ENCODE measurements at places on chromosomes 5 and 9. TPM values are rescaled to one million over a fixed set of nuclear protein-coding genes. Genes with fewer than 3 reads are reported as not detected.

DNA sequence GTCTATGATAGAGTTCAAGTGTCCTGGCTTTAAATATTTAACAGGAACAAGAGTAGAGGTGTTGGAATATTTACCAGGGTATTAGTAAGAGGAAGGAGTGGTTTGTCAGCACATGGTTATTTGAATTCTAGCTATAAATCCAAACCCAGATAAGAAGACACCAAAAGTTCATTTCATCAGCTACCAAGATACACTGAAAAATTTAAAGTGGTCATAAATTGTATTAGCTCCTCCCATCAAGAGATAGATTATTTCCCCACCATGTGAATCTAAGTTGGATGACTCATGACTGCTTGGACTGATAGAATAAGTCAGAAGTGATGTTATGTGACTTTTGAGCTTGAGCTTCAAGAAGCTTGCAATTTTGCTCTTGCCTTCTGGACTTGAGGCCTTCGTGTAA, 72.1 kb upstream of the GRAMD2B start:
- DNase-seq = no peak

GRCh38 chr9:78871452-78872331, 574.8 kb downstream of the PSAT1 start:
- no peak for DNase-seq

DNA sequence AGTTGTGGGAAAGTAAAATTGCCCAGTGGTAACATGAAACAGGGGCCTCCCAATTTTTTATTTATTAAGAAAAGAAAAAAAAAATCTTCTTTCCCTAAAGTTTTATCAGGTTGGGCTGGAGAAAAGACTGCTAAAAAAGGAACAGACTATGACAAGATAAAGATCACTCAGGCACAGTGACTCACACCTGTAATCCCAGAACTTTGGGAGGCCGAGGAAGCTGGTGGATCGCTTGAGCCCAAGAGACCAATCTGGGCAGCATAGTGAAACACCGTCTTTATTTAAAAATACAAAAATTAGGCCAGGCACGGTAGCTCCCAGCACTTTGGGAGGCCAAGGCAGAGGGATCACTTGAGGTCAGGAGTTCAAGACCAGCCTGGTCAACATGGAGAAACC, 312.5 kb downstream of the CETN3 start:
- DNase-seq = no peak

The PROP1 gene
- total RNA-seq = not detected

The MEGF10 gene
- 0.63 TPM for total RNA-seq

The SEMA6A gene
- total RNA-seq = 98.1 TPM

DNA sequence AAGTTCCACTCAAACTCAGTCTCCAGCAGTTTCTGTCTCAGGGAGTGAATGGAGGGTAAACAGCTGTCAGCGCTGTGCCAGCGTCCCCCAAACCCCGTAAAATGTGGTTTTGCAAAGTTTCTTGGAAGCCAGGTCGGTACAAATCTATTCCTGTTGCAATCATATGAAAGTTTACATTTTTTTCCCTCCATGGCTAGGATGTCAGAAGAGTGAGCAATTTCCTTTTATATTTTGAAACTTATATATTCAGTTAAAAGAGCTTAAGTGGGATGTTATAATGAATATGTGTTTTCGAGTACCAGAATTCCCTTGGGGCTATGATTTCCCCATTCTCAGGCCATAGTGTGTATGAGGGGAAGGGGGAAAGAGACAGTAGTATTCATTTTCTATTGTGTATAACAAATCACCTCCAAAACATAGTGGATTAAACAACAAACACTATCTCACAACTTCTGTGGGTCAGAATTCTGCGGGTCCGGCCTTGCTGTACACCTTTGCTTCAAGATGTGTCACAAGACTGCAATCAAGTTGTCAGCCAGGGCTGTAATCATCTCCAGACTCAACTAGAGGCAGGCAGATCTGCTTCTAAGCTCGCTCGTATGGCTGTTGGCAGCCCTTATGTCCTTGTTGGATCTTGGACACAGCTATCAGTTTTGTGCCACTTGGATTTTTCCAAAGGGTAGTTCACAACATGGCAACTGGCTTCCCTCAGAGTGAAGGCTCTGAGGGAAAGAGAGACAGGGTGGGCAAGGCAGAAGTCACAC, 107.4 kb downstream of the SNX18 start:
- no peak for DNase-seq

DNA sequence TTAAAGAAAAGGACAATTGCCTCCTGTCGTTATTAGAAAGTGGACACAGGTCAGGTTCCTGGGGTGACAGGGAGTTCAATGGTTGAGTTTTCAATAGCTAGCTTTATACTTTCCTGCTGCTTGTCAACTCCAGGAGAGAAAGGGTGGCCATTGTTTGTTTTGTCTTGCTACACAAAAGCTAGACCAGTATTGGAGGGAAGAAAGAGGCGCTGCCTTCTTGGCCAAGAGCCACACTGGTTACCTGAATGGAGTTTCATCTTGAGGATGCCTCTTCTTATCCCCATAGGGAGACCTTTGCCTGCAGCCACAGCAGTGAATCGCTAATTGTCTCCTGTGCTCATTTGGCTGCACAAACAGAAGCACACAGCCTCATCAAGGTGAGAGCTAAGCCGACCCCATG, 279.4 kb upstream of the GRIA1 start:
- DNase-seq = no peak

- DNase-seq = no peak
Observed at GRCh38 chr5:124742983-124743601, 3.3 kb downstream of the ZNF608 start.

The IGIP gene
- total RNA-seq = 17.6 TPM

The SLC24A2 gene
- 0.06 TPM for total RNA-seq

DNA sequence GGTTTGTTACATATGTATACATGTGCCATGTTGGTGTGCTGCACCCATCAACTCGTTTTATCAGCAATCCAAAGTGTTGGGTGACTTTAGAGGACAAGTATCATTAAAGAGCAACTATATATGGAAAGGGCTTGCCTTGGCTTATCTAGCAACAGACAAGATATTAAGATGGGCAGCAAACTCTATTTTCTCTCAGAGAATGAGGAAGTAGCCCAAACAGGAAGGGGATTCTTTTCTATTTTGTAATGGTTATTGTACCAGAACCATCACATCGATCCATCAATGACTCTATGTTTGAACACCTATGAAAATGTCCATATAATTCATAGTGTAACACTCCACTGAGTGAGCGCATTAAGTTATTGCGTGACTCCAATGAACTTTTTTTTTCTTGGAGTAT, 260.1 kb upstream of the SLC24A2 start:
- no peak for DNase-seq

The PAEP gene
- not detected for total RNA-seq

- DNase-seq = no peak
Observed at GRCh38 chr5:132485641-132486317, 4.8 kb downstream of the IRF1 start.

DNA sequence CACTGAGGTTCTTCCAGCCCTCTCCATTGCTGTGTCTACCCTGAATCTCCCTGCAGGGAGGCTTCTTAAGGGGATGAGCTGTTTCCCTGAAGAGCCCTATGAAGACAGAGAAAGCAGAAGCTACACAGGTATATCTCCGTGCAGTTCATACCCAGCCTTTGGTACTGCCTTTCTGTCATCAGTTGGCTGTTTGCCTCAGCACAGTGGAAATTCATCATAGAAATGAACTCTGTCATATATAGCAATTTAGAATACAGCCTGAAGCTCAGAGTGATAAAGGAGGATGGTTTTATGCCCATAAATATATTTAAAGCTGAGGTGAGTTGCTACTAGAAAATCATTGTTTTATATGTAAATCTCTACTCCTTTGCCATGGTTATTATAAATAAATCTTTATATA, 42.6 kb upstream of the KCNN2 start:
- no peak for DNase-seq

- no peak for DNase-seq
Observed at GRCh38 chr9:86801246-86801645, 146.1 kb downstream of the GAS1 start.

DNA sequence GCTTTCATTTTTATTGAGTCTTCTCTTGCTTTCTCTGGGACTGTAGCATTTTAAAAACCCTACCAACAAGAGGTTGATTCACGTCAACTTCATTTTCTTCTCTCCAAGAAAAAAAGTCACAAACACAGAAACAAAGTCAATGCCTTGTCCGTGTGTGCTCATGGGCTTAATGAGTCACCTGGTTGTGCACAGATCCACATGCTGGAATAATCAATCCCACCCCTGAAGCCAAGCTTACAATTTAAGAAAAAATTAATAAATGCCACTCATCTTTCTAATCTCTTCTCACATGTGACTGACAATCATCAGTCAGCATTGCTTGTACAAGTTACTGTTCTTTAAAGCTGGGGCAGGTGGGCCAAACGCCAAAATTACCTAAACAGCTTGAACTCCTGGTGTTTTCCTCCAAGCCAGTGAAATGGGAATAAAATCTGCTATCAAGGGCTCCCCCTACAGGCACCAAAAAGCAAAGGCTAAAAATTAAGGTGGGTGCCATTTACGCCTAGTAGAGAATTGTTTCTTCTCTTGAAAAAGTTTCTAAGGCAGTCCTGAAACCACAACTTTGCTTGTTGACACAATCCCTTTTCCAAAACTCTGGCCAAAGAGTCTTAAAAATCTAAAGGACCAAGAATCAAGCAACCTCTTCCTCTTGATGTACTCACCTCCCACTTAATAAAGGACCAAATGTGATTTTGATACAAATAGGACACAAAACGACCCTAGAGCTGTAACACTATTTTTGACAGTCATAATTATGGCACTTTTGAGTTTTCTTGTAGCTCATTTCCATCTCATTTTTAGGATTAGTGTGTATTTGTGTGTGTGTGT, 21.3 kb downstream of the TRMO start:
- peak; percentile 28 for DNase-seq

The XPA gene
- 13.5 TPM for total RNA-seq

DNA sequence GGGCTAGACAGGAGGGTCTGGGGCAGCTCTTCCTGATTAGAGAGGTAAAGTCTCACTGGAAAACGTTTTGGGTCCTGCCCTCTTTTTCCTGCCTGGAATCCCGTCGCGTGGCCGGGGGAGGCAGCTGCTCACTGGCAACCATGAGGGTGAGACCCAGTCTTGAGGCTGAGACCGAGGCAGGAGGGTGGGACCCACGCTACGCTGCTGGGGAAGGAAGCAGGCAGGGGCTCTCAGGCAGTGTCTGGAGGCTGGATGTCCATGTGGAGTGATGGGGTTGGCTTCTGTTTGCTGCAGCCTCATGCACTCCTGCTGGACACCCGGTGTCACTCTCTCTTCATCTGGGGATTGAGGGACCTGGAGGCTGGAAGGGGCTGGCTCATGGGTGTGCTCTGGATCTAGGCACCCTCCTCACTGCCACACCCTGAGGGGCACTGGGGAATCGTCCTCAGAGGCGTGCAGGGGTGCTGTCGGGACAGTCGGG, 11.3 kb upstream of the SLC2A6 start:
- no peak for DNase-seq

DNA sequence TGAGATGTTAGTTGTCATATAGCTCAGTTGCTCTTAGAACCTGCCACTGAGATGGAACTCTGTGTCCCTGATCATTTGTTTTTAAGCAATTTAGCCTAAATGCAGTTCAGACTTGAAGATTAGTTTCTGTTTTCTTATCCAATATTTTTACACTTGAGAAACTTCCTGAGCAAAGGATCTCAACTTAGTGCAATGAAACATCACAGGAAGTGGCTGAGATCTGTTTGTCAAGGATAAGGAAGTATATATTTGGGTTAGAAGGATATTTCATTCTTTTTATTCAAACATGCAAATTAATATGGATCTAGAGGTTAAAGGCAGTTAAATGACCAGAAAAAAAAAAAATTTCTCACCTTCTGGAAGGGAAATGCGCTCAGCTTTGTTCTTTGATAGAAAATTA, 19.7 kb upstream of the F2R start:
- DNase-seq = no peak

The IL11RA gene
- 37.0 TPM for total RNA-seq

The NUTM2G gene
- not detected for total RNA-seq

GRCh38 chr9:137029058-137029936, 1.3 kb upstream of the ABCA2 start:
- DNase-seq = peak; percentile 77

- no peak for DNase-seq
Observed at GRCh38 chr9:116991051-116991450, 303.9 kb downstream of the TRIM32 start.

The DMAC1 gene
- total RNA-seq = 48.5 TPM

The TAF11L10 gene
- total RNA-seq = not detected

The NDUFS6 gene
- total RNA-seq = 33.2 TPM

The SOX30 gene
- 0.09 TPM for total RNA-seq

DNA sequence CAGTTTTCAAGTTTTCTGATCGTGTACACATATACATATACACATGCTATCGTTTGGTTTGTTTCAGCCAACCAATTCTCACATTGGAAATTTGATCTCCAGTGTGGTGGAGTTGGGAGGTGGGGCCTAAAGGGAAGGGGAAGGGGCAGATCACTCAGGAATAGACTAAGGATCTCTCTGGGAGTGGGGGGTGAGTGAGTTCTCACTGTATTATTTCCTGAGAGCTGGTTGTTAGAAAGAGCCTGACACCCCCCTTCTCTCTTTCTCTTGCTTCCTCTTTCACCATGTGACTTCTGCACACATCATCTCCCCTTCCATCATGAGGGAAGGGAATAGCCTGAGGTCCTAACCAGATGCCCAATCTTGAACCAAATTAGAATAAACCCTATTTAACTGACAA, 551.7 kb downstream of the MAT2B start:
- no peak for DNase-seq

The INPP5E gene
- total RNA-seq = 18.7 TPM

- no peak for DNase-seq
Observed at GRCh38 chr9:20726144-20726543, 42.1 kb downstream of the FOCAD start.

DNA sequence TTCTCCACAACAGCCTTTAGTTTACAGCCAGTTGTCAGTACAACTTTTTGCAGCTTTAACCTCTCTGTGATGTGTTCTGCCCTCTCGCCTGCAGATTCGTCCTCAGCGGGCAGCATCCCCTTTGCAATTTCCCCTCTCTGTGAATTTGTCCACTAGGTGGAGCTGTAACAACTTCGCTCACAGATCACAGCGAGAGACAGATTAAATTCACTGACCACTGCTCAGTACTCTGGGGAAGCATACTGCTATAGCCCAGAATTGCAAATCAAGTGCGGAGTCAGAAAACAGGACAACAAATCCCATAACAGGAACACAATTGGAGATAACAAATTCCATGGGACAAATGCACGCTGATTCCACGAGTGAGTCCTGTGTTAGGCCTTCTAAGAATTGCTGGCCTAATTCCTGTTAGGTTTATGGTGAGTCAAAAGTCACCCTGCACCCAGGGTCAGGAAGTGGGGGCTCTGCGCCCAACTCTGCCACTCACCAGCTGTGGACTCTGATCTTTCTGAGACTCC, 2124.9 kb downstream of the MAT2B start:
- peak; percentile 39 for DNase-seq

The DAB2 gene
- total RNA-seq = 55.2 TPM

DNA sequence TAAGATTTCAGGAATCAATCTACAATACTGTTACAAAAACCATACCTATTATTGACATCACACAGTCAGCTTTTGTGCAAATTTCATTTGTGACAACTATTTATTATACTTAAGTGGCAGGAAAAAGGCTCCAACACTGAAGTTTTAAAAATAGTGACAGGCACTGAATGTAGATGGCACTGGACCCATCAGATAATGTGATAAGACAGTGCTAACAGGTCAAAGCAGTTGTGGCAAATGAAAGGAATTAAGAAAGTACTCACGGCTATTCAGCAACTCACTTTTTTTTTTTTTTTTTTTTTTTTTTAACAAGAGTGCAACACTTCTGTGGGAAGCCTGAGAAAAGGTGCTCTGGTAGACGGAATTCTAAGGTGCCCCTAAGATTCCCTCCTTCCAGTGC, 115.0 kb upstream of the MEF2C start:
- DNase-seq = no peak

- DNase-seq = no peak
Observed at GRCh38 chr9:16001856-16002255, 449.0 kb downstream of the CCDC171 start.

The EGFLAM gene
- 4.3 TPM for total RNA-seq

- no peak for DNase-seq
Observed at GRCh38 chr5:171421331-171422262, 2.1 kb downstream of the FGF18 start.
